ENCODE measurements at places on chromosomes 2 and 18. TPM values are rescaled to one million over a fixed set of nuclear protein-coding genes. Genes with fewer than 3 reads are reported as not detected.

DNA sequence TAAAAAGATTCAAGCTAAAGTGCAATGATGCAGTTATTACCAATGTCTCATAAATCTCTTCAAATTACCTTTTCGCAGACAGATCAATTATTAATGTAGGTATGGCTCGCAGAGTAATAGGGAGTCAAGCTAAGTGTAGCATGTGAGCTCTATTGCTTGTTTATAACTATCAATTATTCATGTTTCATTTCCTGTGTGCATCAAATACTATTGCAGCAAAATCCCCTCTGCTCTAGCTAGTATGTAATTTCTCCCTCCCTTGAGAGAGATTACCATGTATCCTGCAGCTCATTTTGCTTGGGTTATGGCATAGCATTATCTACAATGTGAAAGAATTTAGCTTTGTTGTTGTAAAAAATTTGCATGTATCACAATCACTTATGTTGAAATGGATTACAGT, 65.6 kb upstream of the SCN1A start:
- no peaks in the 10 kb centered on the region for H3K4me1 ChIP-seq
- H3K27me3 ChIP-seq: no peaks in the 10 kb centered on the region
- H3K36me3 ChIP-seq: no peaks in the 10 kb centered on the region
- no peak overlapping the region for H3K27ac ChIP-seq
- H3K4me3 ChIP-seq: no peak overlapping the region

GRCh38 chr18:52394602-52395001, 54.6 kb downstream of the DCC start:
- H3K36me3 ChIP-seq: no peaks in the 10 kb centered on the region
- H3K4me1 ChIP-seq: no peaks in the 10 kb centered on the region
- no peak overlapping the region for H3K4me3 ChIP-seq
- H3K27ac ChIP-seq: no peak overlapping the region
- peak; percentile 22 for DNase-seq

GRCh38 chr2:72718876-72719275, 107.0 kb downstream of the EXOC6B start:
- no peaks in the 10 kb centered on the region for H3K36me3 ChIP-seq
- DNase-seq: no peak
- no peaks in the 10 kb centered on the region for H3K27me3 ChIP-seq
- no peaks in the 10 kb centered on the region for H3K4me1 ChIP-seq

FLACC1 gene
- total RNA-seq: 1.7 TPM

RAB27B gene
- 1.5 TPM for total RNA-seq

CDK5R2 gene
- not detected for total RNA-seq

- H3K4me3 ChIP-seq: no peak overlapping the region
- H3K27me3 ChIP-seq: no peaks in the 10 kb centered on the region
- no peaks in the 10 kb centered on the region for H3K36me3 ChIP-seq
- H3K27ac ChIP-seq: peak overlapping the region; percentile 25
Measured at GRCh38 chr18:76467371-76468190, 27.5 kb downstream of the ZNF516 start.

- no peak overlapping the region for H3K27ac ChIP-seq
- no peaks in the 10 kb centered on the region for H3K27me3 ChIP-seq
- H3K36me3 ChIP-seq: no peaks in the 10 kb centered on the region
- no peak overlapping the region for H3K4me3 ChIP-seq
- no peaks in the 10 kb centered on the region for H3K4me1 ChIP-seq
Measured at GRCh38 chr2:119857742-119858141, 98.0 kb downstream of the PTPN4 start.

- peaks cover 9% of the 10 kb centered on the region for H3K4me1 ChIP-seq
- no peak overlapping the region for H3K27ac ChIP-seq
- no peak overlapping the region for H3K4me3 ChIP-seq
- no peak for DNase-seq
Measured at GRCh38 chr2:191155608-191156071, 4.8 kb upstream of the STAT4 start.

MAL gene
- 190 TPM for total RNA-seq

GRCh38 chr2:151886241-151886640, 58.0 kb upstream of the ARL5A start:
- H3K4me3 ChIP-seq: no peak overlapping the region
- no peak for DNase-seq
- H3K4me1 ChIP-seq: no peaks in the 10 kb centered on the region
- no peaks in the 10 kb centered on the region for H3K27me3 ChIP-seq
- H3K27ac ChIP-seq: no peak overlapping the region

- no peak overlapping the region for H3K4me3 ChIP-seq
- no peak overlapping the region for H3K27ac ChIP-seq
- H3K27me3 ChIP-seq: peaks cover 2% of the 10 kb centered on the region
- no peak for DNase-seq
- H3K36me3 ChIP-seq: no peaks in the 10 kb centered on the region
- no peaks in the 10 kb centered on the region for H3K4me1 ChIP-seq
Measured at GRCh38 chr2:238131761-238132462, 6.6 kb upstream of the KLHL30 start.

GRCh38 chr2:1207962-1208510, 205.2 kb upstream of the TPO start:
- no peak overlapping the region for H3K4me3 ChIP-seq
- H3K27ac ChIP-seq: no peak overlapping the region
- no peaks in the 10 kb centered on the region for H3K36me3 ChIP-seq
- DNase-seq: no peak
- H3K4me1 ChIP-seq: no peaks in the 10 kb centered on the region
- no peaks in the 10 kb centered on the region for H3K27me3 ChIP-seq

GRCh38 chr18:71450257-71450656, 1093.9 kb downstream of the CBLN2 start:
- H3K4me1 ChIP-seq: no peaks in the 10 kb centered on the region
- no peaks in the 10 kb centered on the region for H3K36me3 ChIP-seq
- no peaks in the 10 kb centered on the region for H3K27me3 ChIP-seq
